A549 treated with CORT108297 at 1 μM for 4 hours (cell line): ENCODE measurements at places on chromosomes 16 and 17. TPM values are rescaled to one million over a fixed set of nuclear protein-coding genes. Genes with fewer than 3 reads are reported as not detected.

Gene ZNF385C
- total RNA-seq: 0.09 to 0.29 TPM (median 0.23 TPM) in 5 replicates

Gene RILP
- total RNA-seq: 13.3 to 21.6 TPM (median 18.0 TPM) in 5 replicates

Gene EEF2KMT
- total RNA-seq: 21.5 to 31.6 TPM (median 29.6 TPM) in 5 replicates

Gene PKMYT1
- 58.3 to 101 TPM (median 92.1 TPM) in 5 replicates for total RNA-seq

Gene JUP
- total RNA-seq: 86.6 to 131 TPM (median 125 TPM) in 5 replicates

Gene CCDC144A
- 0.98 to 1.8 TPM (median 1.6 TPM) in 5 replicates for total RNA-seq

Gene ZSCAN32
- 10.7 to 18.4 TPM (median 15.1 TPM) in 5 replicates for total RNA-seq

Gene ABCA6
- 0.05 TPM in 1 of 5 replicates, not detected in the others for total RNA-seq

Gene GUCY2D
- total RNA-seq: 0.07 to 0.40 TPM (median 0.11 TPM) in 4 of 5 replicates, not detected in the other

Gene C17orf100
- total RNA-seq: 2.4 to 3.3 TPM (median 3.0 TPM) in 5 replicates

Gene RPL27
- 2,812 to 3,317 TPM (median 2,997 TPM) in 5 replicates for total RNA-seq

Gene KRT33A
- not detected in 5 replicates for total RNA-seq

Gene STAC2
- total RNA-seq: 0.25 to 0.40 TPM (median 0.38 TPM) in 5 replicates
